Left lobe of liver (tissue), 2 donors: ENCODE measurements at places on chromosomes 7 and 10. TPM values are rescaled to one million over a fixed set of nuclear protein-coding genes. Genes with fewer than 3 reads are reported as not detected.

Gene PRLHR
- total RNA-seq = not detected

Gene CDNF
- 4.8 TPM for total RNA-seq

Gene SHTN1
- total RNA-seq = 25.8 TPM

Gene RABGEF1
- 8.4 TPM for total RNA-seq

DNA sequence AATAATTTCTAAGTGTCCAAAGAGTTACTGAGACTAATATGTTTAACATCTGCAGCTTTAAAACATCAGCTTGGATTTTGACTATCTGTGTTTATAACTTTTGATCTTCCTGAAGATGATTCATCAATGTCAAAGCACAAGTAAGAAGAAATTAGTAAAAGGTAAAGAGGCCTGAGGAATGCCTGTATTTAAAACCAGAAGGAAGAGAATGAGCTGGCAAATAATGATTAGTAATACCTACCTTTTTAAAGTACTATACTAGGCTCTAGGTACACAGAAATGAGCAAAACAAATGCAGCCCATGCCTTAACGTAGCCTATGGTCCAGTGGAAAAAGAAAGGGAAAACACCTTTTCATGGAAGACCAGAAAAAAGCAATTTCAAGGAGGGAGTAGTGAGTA lies 158.0 kb downstream of the KCND2 start:
- DNase-seq = no peak

DNA sequence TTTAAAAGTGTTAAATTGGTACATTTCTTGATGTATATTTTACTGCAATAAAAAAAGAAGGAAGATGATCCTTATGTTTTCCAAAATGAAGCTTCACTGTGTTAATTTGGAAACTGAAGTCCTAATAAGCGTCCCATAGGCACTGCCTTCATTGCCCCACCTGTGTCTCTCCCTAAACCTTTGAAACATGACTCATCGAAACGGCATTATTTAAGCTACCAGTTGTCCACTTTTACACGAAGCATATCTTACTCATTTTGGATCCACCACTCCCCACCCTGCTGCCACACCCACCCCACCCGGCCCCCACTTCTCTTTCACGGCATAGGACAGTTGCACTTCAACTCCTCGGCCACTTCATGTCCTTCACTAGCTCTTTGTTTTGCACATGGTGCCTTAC lies 85.5 kb downstream of the KIAA1549 start:
- no peak for DNase-seq
